ENCODE measurements at places on chromosomes 5 and 9.

DNA sequence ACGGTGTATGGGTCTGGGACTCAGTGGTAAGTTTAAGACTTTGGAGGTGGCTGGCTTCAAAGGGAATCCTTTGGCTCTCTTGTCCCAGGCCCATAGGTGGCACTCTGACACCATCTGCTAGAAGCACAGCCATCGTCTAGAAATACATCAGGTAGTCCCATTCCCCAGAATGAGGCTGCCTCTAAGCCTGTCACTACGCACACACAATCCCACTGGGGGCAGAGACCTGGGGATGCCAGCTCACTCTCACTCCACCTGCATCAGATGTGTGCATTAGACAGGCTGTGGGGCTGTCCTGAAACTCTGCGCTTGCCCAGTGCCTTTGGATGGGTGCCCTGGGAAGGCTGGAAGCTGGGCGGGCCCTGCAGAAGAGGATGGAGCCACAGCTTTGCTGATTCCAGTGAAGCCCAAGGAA, 127.5 kb upstream of the PANK3 start:
- DNase-seq, result peak; percentile 9

GRCh38 chr9:34158362-34158869, 20.4 kb upstream of the UBAP1 start:
- DNase-seq, result no peak

- no peak for DNase-seq
Observed at GRCh38 chr5:39355324-39355723, 9.0 kb downstream of the C9 start.

- DNase-seq, result no peak
Observed at GRCh38 chr5:167305591-167306213, 985.7 kb upstream of the WWC1 start.

GRCh38 chr9:113566712-113567071, 103.2 kb downstream of the RGS3 start:
- DNase-seq, result peak; percentile 69

- no peak for DNase-seq
Observed at GRCh38 chr9:134061688-134062371, 6.0 kb downstream of the BRD3 start.

GRCh38 chr5:157668356-157668755, 3.0 kb upstream of the C5orf52 start:
- no peak for DNase-seq

Data from NCI-H226 (cell line).